ENCODE measurements at places on chromosomes 2 and 18.

DNA sequence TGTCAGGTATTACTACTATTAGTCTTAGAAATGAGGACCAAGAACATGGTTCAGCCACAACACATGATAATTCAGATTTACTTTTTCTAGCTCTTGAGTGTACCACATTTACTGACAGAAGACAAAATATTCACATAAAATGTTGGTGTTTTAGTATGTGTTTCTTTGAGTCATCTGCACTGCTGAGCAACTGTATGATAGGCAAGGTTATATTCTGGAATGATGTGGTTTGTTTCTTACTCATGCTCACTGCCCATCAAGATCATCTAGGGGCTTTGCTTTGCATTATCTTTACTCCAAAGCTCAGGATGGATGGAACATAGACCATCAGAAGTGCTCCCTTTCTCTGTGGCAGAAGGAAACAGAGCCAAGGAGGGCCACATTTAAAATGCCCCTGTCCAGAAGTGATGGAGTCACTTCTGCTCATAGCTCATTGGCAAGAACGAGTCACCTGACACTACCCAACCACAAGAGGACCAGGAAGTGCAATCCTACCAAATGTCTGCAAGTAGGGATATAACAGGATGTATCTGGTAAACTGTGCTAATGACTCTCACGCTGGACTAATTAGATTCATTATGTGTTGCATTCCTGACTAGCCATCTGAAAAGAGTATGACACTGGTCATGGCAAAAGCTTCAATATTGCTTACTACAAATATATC is 81.5 kb downstream of the DIS3L2 start:
- no peak for DNase-seq

- no peak for DNase-seq
These were observed 585.9 kb upstream of the ID2 start for GRCh38 chr2:8095978-8096377.

GRCh38 chr2:179124282-179124681 is 74.3 kb upstream of the CCDC141 start:
- no peak for DNase-seq

DNA sequence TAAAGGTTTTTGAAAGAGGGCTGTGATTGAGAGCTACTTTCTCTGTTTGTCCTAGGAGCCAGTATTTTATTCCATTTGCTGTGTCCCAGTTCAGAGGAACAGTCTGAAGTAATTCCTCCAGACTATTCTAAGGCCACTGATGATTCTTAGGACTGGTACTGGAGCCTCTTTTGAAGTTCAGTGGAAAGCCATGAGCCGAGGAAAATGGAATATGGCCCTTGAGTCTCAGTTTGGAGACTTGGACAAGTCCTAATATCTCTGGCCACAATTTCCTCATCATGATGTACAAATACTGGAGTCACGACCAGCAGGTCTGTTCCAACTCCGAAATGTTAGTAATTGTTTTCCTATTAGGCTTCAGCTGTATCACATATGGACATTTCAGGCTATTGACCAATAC is 7.1 kb upstream of the COLEC12 start:
- DNase-seq: no peak

DNA sequence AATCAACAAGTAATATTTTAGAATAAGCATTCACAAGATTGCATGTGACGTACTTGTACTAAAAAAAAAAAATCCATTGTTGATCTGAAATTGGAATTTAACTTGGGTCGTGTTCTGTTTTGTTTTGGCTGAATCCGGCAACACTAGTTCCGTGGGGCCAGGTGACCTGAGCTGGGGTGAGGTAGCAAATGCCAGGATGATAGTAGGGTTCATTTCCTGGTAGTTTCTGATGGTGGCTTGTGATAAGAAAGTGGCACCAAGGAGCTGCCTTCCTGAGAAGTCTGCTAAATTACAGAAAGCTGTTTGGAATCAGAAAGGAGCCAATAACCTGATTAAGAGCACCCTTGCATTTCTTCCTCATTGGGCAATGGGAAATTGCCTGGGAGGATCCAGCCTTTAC is 126.4 kb upstream of the DLX2 start:
- DNase-seq: no peak
